ENCODE measurements at places on chromosomes 3 and 15.
A peak's percentile ranks its signal among the peaks of the same experiment; 100 is the strongest.

- DNase-seq = no peak
These were observed 191.5 kb upstream of the EPHA6 start for GRCh38 chr3:96622878-96623277.

- DNase-seq = no peak
These were observed 476.9 kb downstream of the NR2F2 start for GRCh38 chr15:96807361-96807760.

DNA sequence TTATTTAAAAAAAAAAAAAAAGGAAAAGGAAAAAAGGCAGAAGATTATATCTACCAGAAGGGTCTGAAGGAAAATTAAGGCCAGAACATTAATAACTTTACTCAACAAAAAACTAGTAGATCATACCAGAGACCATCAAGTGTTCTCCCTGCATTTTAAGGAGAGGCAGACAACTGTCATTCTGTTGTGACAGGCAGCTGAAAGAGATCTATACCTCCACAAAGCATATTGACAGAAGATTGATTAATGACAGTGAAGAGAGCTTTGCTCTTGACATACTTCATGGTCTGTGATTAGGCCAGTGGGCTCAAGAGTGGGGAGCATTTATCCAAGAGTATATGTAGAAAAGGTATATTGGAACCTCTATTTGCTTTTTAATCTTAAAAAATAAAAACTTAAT lies 248.4 kb downstream of the CDIN1 start:
- DNase-seq = no peak

DNA sequence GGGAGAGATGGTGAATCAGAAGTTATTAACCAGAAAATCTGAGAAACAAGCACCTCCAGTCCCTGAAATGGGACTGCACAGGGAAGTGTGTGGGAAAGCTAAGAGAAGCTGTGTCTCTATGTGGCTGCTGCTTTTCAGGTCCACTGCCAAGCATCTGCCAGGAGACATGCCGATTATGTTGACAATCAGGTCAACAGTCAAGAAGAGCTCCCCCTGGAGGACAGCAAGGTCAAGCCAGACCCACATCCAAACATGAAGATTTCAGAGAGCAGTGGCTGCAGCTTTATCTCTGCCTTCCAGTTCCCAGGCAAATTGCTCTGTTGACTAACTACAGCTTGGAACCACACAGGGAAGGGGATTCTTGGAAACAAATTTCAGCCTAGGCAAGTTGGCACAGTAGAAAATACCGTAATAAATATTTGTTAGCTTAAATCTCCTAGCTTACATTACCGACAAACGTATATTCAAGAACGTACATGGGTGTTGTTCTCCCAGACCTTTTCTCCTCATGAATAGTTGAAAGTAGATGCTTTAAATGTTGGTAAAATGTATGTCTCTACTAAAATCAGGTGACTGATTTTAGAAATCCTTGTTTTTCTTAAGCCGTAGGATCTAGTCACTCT lies 394.5 kb upstream of the RARB start:
- DNase-seq = peak; percentile 74

- no peak for DNase-seq
These were observed 70.2 kb upstream of the TRPM1 start for GRCh38 chr15:31171731-31172130.
